ENCODE measurements at places on chromosomes 11 and 22. TPM values are rescaled to one million over a fixed set of nuclear protein-coding genes. Genes with fewer than 3 reads are reported as not detected.

The DUSP8 gene
- total RNA-seq = 0.09 TPM

The C11orf24 gene
- 11.5 TPM for total RNA-seq

The POU2AF3 gene
- total RNA-seq = 0.26 TPM

The TRIM48 gene
- total RNA-seq = not detected

The CCDC188 gene
- not detected for total RNA-seq

The CYB5R2 gene
- total RNA-seq = 4.4 TPM

The HTR3A gene
- not detected for total RNA-seq

The DBX1 gene
- not detected for total RNA-seq

The SAA4 gene
- total RNA-seq = not detected

The PRG3 gene
- not detected for total RNA-seq

The OR4D5 gene
- total RNA-seq = not detected

The IL17REL gene
- not detected for total RNA-seq

The GCAT gene
- total RNA-seq = 24.3 TPM

The OR8B12 gene
- not detected for total RNA-seq

The LARGE2 gene
- not detected for total RNA-seq

The PLAAT5 gene
- total RNA-seq = not detected

The OR8D4 gene
- not detected for total RNA-seq

The SLC22A25 gene
- total RNA-seq = not detected

The SMIM35 gene
- not detected for total RNA-seq

The FERMT3 gene
- 2.0 TPM for total RNA-seq

The SLC5A4 gene
- total RNA-seq = not detected

The BEST1 gene
- 4.6 TPM for total RNA-seq

The TRIM51 gene
- not detected for total RNA-seq

The PRODH gene
- under 0.01 TPM for total RNA-seq

The TRPC6 gene
- 0.16 TPM for total RNA-seq

The OR8H3 gene
- total RNA-seq = not detected

The APOBEC3H gene
- total RNA-seq = 0.34 TPM

The MPZL3 gene
- 0.26 TPM for total RNA-seq

The ESRRA gene
- total RNA-seq = 21.6 TPM

The CRYBB2 gene
- total RNA-seq = not detected

The CREBZF gene
- 36.6 TPM for total RNA-seq

The SCUBE2 gene
- total RNA-seq = 0.79 TPM

The PHETA2 gene
- 20.0 TPM for total RNA-seq

The MMP11 gene
- 5.0 TPM for total RNA-seq

The SCO2 gene
- total RNA-seq = 2.8 TPM

The COA4 gene
- 57.5 TPM for total RNA-seq

The RASSF7 gene
- total RNA-seq = 2.0 TPM

The SYT9 gene
- total RNA-seq = not detected

The OR52N2 gene
- not detected for total RNA-seq

Measured in bronchial smooth muscle cell (primary cell).